Activated CD4-positive, alpha-beta T cell treated with anti-CD3 and anti-CD28 coated beads for 36 hours (primary cell): ENCODE measurements at places on chromosomes 1 and 21. TPM values are rescaled to one million over a fixed set of nuclear protein-coding genes. Genes with fewer than 3 reads are reported as not detected.
A peak's percentile ranks its signal among the peaks of the same experiment; 100 is the strongest.

The GBP6 gene
- total RNA-seq = 0.53 TPM

The MX2 gene
- 40.4 TPM for total RNA-seq

DNA sequence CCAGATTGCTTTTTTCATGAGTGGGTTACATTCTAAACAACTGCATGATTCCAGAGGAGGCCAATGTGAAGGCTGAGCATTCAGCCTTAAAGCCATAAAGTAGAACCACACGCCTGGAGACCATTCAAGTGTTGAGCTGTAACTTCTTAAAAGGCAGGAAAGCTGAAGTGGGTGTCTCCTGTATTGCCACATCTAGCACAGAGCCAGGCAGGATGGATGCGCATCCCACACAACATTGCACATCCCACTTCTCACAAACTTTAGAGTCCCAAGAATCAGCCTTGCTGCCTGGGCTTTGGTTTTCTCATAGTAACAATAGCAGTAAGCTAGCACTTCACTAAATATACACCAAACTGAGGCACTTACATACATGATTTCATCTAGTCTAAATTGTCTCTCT, 151.7 kb downstream of the DAB1 start:
- DNase-seq = no peak

- peak; percentile 36 for DNase-seq
Measured at GRCh38 chr1:246875041-246876026, 56.4 kb downstream of the AHCTF1 start.

- DNase-seq = peak; percentile 72
Measured at GRCh38 chr1:156126043-156126629, 11.6 kb downstream of the LMNA start.

DNA sequence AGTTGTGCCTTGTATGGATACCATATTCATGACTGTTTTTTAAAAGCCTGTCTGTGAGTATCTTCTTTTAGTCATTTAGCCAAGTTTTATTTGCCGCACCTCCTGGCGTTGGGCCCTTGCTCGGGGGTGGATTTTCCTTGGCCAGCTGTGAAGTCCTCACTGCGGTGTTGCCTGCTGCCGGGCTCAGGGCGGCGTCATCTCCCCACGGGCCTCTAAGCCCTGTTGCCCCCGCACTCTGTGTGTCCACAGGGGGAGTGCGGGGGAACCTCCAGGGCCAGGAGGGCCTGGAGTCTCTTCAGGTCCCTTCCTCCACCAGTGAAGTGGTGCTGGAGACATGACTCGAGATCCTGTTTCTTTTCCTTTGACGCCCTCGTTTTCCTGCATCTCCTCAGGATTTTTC, 65.8 kb upstream of the DIP2A start:
- no peak for DNase-seq

DNA sequence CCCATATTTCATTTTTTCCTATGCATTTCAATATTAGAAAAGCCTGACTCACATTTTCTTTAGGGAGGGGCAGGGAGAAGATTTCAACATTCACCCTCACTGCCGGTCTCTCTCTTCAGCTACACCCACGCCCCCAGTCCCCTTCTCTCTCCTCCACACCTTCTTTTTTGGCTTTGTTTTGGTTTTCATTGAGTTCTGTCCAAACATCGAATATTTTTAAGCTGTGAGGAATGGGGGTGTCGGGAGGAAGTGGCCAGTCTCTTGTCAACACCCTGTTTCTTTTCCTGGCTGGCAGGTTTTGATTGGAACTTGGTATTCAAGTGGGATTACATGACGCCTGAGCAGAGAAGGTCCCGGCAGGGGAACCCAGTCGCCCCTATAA, 177.3 kb downstream of the PGBD5 start:
- DNase-seq = no peak

DNA sequence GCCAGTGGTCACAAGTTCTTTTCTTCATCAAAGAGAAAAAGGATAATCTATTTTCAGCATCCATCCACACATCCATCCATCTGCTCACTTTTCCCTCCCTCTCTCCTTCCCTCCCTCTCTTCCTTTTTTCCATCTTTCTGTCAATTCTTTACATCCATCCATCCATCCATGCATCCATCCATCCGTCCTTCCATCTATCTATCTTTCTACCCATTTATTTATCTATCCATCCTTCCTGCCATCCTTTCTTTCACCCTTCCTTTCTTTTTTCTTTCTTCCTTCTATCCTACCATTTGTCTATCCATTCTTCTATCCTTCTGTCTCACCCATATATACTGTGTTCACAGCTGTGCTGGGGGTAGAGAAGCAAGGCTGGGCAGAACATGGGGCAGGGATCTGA, 212.4 kb upstream of the GALNT2 start:
- DNase-seq = no peak
